Caco-2 (cell line): ENCODE measurements at places on chromosomes 3 and 15.

DNA sequence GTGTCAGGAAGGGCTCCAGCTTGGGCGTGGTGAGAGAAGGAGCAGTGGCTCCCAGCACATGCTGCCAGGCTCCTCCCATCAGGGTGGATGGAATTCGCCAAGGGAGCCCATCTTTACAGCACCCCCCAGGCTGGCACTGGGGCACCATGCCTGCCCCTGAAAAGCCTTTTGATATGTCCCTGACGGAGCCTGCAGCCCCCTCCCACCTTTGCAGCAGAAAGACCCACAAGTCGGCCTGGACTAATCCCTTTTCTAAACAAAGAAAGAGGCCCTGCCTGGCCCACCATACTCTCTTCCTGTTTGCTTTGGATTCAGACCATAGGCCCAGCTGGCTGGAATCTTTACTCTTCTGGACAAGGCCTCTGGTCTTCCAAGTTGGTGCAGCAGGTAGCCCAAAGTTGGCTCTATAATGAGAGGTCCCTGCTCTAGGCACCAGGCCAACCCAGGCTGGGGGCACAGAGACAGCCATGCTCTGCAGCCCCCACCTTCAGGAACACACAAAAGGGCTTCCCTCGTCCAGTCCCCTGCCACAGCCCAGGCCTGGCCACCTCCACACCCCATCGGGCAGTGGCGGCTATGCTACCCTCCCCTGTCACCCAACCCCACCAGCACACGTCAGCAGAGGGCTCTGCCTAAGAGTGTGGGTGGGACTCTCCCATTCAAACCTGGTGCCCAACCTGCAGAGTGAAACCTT, 5.4 kb downstream of the ANPEP start:
- no peak for DNase-seq

DNA sequence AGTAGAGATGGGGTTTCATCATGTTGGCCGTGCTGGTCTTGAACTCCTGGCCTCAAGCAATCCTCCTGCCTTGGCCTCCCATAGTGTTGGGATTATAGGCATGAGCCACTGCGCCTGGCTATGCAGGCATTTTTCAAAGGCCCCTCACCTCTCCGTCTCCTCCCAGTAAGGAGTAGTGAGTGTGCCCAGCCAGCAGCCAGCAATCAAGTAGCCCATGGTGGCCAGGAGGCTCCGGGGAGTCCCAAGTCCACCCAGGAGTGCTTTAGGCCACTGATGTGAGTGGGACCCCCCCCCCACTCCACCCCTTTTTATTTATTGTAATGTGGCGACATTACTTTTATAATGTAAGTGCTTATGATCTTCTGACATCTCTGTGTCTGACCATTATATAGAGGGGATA, 8.1 kb downstream of the ISG20 start:
- no peak for DNase-seq

- DNase-seq: no peak
Measured at GRCh38 chr3:176873261-176873660, 324.0 kb downstream of the TBL1XR1 start.

DNA sequence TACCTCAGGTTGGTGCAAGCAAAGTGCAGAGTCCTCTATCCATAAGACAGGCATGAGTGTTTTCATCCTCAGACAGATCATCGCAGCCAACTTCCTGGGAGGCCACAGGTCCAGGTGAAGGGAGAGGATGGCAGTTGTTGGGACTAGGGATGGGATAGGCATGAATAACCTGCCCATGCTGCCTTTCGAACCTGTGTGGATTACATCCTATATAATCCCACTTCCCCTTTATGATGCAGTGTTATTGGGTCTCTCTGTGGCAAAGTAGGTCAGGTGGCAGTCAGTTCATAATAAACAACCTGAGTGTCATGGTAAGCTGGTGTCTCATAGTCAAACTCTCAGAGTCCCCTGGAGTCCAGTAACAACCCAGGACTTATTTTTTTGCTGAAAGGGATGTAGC, 40.4 kb downstream of the CCR3 start:
- DNase-seq: no peak

DNA sequence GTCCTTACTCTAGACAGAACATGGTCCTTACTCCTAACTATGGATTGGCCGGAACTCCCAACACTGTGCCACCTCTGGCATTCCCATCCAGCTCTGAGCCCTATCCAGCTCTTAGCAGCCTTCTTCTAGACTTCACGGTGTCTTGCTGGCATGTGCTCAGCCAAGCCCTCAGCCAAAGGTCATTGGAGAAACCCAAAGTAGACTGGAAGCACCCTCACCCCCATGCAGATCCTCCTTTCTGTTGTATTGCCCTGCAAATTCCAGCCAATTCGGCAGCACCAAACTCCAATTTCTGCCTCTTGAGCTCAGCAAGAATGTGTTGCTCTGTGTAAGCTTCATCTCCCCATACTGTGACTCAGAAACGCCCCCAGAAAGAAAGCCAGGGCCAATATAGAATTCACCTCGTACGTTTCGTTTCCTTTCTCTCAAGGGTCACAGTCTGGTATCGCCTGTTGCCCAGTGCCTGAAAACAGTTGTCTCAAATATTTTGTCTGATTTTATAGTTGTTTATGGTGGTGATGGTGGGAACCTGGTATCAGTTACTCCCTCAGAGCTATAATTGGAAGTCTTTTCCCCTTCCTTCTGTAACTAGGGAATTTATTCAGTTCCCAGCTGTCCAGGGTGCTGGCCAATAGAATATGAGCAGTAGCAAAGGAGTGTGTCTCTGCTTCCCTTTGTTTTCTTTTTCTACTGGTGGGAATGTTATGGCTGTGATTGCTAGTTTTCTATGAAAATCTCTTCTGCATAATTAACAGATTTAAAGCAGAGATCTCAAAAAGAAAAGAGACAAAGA, 28.4 kb upstream of the EPHB3 start:
- DNase-seq: no peak

DNA sequence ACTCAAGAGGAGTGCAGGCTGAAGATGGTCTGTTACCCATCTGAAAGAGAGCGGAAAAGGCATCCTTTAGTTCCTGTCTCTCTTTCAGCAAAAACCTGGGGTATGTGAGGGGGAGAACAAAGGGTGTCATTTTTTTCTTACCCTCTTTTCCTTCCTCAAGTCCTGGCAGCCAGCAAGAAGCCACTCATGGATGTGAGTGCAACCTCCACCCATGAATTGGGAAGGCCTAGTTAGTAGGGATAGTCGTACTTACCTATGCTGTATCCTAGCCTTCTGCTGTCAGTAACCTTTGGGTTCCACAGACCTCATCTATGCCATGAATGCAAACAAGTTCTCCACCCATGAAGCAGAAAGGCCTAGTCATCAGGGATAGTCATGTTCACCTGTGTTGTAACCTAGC, 472.8 kb downstream of the ZIC1 start:
- no peak for DNase-seq

DNA sequence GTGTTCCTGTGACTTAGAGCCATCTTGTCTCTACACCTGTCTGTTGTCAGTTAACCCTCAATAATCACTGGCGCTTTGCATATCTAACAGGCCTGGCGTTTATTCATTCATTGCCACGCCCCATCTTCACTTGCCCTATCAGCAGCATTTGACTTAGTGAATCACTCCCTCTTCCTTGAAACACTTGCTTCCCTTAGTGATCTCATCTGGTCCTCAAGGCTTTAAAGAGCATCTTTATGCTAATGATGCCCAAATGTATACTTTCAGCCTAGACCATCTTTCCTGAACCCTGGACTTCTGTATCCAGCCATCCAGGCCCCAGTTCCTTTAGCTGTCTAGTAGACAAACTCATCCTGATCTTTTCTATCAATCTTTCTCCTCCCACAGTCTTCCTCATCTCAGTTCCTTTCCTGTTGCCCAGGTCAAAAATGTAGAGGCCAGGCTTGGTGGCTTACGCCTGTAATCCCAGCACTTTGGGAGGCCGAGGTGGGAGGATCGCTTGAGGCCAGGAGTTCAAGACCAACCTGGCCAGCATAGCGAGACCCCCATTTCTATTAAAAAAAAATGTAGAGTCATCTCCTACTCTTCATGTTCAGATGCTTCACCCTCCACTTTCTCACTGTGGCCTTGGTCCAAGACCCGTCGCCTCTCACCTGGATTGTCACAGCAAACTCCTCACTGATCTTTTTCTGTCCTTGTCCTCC, 1.4 kb upstream of the IGDCC4 start:
- no peak for DNase-seq
